ENCODE measurements at places on chromosomes 2 and 18. TPM values are rescaled to one million over a fixed set of nuclear protein-coding genes. Genes with fewer than 3 reads are reported as not detected.
A peak's percentile ranks its signal among the peaks of the same experiment; 100 is the strongest.

ACMSD gene
- not detected for total RNA-seq

PFN4 gene
- 2.1 TPM for total RNA-seq

AMER3 gene
- total RNA-seq, result not detected

NR4A2 gene
- total RNA-seq, result 0.40 TPM

G6PC2 gene
- total RNA-seq, result not detected

PID1 gene
- not detected for total RNA-seq

APLF gene
- 2.5 TPM for total RNA-seq

RAB1A gene
- total RNA-seq, result 40.1 TPM

CTNNA2 gene
- not detected for total RNA-seq

IL1R1 gene
- total RNA-seq, result not detected

LCT gene
- total RNA-seq, result 0.19 TPM

RAPGEF4 gene
- 0.97 TPM for total RNA-seq

XRCC5 gene
- total RNA-seq, result 102 TPM

DNA sequence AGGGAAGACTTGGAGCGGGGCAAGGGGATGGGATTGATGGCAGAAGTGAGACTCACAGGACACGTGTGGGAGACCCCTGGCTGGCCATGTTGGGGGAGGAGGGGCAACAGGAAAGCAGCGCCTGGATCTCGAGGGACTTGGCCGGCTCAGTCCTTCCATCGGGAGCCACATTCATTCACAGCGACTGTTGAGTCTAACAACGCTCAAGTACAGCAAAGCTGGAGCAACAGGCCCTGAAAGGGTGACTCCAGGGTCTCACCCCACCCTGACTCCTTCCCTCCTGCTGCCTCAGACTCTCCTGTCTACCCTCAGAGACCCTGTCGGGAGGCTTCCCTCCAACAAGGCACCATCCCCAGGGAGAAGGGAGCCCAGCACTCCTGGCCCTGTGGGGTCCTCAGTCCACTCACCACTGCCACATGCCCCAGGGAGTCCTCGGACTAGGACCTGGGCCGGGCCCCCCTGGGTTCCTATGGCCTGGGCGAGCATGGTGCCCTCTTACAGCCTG, 14.8 kb upstream of the ALPI start:
- DNase-seq, result no peak
- no peak overlapping the region for H3K27ac ChIP-seq
- no peak overlapping the region for H3K4me3 ChIP-seq

DNA sequence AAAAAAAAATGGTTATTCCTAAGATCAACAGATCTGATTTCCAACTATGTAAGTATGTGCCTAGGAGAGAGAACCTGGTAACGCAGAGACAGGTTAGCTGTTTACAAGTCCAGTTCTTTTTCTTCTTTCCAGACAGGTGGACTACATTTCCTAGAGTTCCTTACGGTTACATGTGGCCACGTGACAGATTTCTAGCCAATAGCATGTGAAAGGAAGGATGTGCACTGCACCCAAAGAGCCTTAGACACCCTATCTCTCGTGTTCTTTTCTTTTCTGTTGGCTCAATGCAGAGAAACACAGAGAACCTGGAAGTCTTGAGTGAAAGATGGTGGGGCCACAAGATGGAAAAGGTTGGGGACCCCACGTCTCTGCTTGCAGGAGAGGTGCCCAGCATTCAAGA, 375.9 kb downstream of the TNS1 start:
- H3K36me3 ChIP-seq, result no peaks in the 10 kb centered on the region
- no peak overlapping the region for H3K4me3 ChIP-seq
- no peaks in the 10 kb centered on the region for H3K4me1 ChIP-seq
- no peak overlapping the region for H3K27ac ChIP-seq
- no peaks in the 10 kb centered on the region for H3K27me3 ChIP-seq
- no peak for DNase-seq

DNA sequence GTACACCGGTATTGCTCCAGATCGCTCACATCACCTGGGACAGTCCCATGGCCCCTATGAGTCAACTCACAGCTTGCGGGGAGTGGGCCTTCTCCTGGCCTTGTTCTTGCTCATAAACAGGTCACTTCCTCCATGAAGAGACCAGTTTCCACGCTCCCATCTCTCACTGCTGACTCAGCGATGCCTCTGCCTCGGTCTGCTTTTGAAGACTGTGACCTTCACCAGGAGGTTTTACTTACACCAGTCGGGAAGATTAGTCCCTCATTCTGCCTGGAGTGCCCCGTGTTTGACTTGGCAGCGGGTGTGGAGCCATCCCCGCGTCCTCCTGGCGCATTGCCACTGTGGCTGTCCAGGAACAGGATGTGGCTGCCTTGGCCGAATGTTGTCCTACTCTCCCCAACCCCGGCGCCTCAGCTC, 159.8 kb downstream of the RHBDD1 start:
- no peaks in the 10 kb centered on the region for H3K36me3 ChIP-seq
- no peak overlapping the region for H3K4me3 ChIP-seq
- H3K27ac ChIP-seq, result no peak overlapping the region

DNA sequence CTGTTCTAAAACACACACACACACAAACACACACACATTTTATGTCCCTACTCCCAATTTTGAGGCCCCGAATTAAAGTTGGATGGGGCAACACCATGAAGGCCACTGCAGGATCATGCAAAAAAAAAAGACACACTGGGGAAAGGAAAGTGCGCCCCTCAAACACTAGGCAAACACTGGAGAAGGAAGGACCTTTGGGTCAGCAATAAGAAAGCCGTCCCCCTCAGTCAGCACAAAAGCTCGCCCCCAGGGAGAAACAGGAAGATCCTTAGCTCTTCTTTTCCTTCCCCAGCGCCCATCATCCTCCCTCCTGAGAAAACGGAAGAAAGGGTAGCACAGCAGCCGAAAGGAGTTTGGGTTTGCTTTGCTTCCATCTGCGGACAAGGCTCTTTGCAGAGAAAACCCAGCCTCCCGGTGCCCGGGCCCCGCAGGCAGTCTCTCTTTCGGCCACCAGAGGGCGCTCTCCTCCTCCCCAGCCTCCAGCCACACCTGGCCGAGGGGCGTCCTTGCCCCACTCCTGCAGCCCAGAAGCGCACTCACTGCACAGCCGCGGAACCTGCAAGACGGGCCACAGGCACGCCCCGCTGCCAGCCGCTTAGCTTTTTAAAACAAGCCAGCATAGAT, 248.5 kb downstream of the CDH20 start:
- H3K36me3 ChIP-seq, result no peaks in the 10 kb centered on the region
- H3K4me1 ChIP-seq, result no peaks in the 10 kb centered on the region
- H3K4me3 ChIP-seq, result no peak overlapping the region
- 0 out of 2 replicates have a peak, but pooled peaks cover 2% of the 10 kb centered on the region for H3K27me3 ChIP-seq

GRCh38 chr18:62558015-62558663, 35.3 kb downstream of the ZCCHC2 start:
- H3K27ac ChIP-seq, result peak overlapping the region; percentile 55
- peaks cover 61% of the 10 kb centered on the region for H3K36me3 ChIP-seq
- peaks cover 35% of the 10 kb centered on the region for H3K4me1 ChIP-seq
- H3K4me3 ChIP-seq, result no peak overlapping the region
- no peaks in the 10 kb centered on the region for H3K27me3 ChIP-seq

GRCh38 chr2:71714601-71715240, 261.4 kb downstream of the DYSF start:
- no peak overlapping the region for H3K27ac ChIP-seq
- no peak overlapping the region for H3K4me3 ChIP-seq
- H3K36me3 ChIP-seq, result no peaks in the 10 kb centered on the region
- H3K4me1 ChIP-seq, result no peaks in the 10 kb centered on the region
- no peak for DNase-seq
- H3K27me3 ChIP-seq, result no peaks in the 10 kb centered on the region

- H3K27ac ChIP-seq, result no peak overlapping the region
- H3K27me3 ChIP-seq, result no peaks in the 10 kb centered on the region
- H3K36me3 ChIP-seq, result no peaks in the 10 kb centered on the region
- no peak for DNase-seq
- no peaks in the 10 kb centered on the region for H3K4me1 ChIP-seq
- H3K4me3 ChIP-seq, result no peak overlapping the region
Observed at GRCh38 chr18:79479116-79479760, 83.5 kb downstream of the NFATC1 start.

DNA sequence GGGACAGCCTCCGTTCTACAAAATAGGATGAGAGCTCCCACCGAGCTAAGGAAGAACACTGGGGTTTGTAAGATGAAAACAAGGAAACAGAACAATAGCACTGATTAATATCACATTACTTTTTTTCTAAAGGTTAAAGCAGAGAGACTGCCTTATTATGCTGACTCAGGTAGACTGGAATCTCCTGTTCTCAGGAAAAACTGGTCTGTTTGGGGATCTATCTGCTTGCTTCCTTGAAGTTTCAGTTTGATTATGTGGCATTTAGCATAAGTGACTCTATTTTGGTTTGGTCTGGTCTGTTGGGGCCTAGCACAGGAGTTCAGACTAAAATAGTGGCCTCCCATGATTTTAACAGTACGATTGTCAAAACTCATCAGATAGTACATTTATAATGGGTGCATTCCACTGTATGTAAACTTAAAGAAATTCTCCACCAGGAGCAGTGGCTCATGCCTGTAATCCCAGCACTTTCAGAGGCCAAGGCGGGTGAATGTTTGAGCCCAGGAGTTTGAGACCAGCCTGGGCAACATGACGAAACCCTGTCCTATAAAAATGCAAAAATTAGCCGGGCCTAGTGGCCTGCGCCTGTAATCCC, 64.1 kb upstream of the NDUFV2 start:
- H3K27ac ChIP-seq, result no peak overlapping the region
- H3K27me3 ChIP-seq, result no peaks in the 10 kb centered on the region
- no peak overlapping the region for H3K4me3 ChIP-seq
- H3K4me1 ChIP-seq, result no peaks in the 10 kb centered on the region
- H3K36me3 ChIP-seq, result no peaks in the 10 kb centered on the region

- H3K27me3 ChIP-seq, result no peaks in the 10 kb centered on the region
- no peak for DNase-seq
- H3K4me3 ChIP-seq, result no peak overlapping the region
Observed at GRCh38 chr2:54122171-54122935, 6.9 kb downstream of the ACYP2 start.

GRCh38 chr2:24507549-24507948, 16.5 kb downstream of the NCOA1 start:
- H3K36me3 ChIP-seq, result no peaks in the 10 kb centered on the region
- H3K27me3 ChIP-seq, result no peaks in the 10 kb centered on the region
- no peak overlapping the region for H3K27ac ChIP-seq

DNA sequence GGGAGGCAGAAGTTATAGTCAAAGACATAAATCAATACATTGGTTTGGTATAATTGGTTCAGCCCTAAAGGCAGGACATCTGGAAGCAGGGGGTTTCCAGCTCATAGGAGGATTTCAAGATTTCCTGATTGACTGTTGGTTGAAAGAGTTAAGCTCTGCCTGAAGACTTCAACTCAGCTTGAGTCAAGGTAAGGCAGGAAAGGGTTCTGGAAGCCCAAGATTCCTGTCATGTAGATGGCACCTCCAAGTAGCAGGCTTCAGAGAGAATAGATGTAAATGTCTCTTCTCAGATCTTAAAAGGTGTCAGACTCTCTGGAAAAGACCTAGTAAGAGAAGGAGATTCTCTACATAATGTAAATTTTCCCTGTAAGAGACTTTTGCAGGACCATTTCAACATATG, 335.3 kb downstream of the RIT2 start:
- no peaks in the 10 kb centered on the region for H3K4me1 ChIP-seq
- H3K27ac ChIP-seq, result no peak overlapping the region
- no peak for DNase-seq
- no peaks in the 10 kb centered on the region for H3K36me3 ChIP-seq
- no peak overlapping the region for H3K4me3 ChIP-seq

DNA sequence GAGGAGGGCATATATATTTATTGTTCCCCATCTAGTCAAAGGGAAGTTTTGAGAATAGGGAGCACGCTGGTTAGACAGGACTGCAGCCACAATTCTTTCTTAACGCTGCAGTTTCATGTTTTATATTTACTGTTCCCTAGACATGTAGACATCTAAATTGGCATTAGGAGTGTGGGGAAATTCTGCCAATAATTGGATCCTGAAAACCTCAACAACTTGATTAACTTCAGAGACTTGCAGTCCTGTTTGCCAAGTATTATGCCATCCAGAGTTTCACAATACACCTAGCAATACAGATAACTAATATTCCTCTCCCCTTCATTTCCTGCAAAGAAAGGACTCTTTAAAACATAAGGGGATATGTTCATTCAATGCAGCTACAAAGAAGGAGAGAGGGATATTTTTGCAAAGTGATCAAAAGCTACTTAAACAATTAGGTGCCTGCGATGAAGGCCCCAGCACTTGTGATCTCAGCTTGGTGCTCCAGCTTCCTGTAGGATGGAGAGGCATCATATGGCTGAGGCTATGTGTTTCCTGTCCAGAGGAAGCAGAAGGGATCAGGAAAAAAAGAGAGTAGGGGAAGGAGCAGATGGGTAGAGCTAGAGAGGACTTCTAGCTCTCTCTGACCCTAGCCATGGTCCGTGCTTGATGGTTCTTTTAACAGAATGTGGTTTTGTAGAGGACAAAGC, 264.4 kb downstream of the MTX2 start:
- H3K36me3 ChIP-seq, result no peaks in the 10 kb centered on the region
- no peak overlapping the region for H3K27ac ChIP-seq
- no peaks in the 10 kb centered on the region for H3K27me3 ChIP-seq
- DNase-seq, result no peak

- no peak overlapping the region for H3K4me3 ChIP-seq
- no peaks in the 10 kb centered on the region for H3K4me1 ChIP-seq
- no peaks in the 10 kb centered on the region for H3K36me3 ChIP-seq
- no peaks in the 10 kb centered on the region for H3K27me3 ChIP-seq
- H3K27ac ChIP-seq, result no peak overlapping the region
Observed at GRCh38 chr18:79887181-79888000, 64.1 kb downstream of the SLC66A2 start.

DNA sequence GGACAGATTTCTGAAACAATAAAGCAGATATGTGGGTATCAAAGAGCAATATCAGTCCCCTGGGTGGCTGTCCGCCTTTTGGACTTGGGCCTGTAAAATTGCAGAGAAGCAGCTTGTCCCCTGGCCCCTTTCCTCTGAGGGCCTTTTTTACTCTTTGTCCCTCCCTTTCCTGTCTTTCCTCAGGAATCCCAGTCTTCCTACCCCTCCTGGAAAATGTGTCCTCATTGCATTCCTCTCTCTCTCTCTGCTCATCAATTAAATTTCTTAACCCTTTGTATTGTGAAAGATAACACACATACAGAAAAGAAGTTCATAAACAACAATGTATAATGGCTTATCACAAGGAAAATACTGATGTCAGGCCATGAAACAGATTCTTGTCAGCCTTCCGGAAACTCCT, 3.0 kb upstream of the GRB14 start:
- H3K27ac ChIP-seq, result no peak overlapping the region
- no peak for DNase-seq
- no peaks in the 10 kb centered on the region for H3K27me3 ChIP-seq
- no peaks in the 10 kb centered on the region for H3K36me3 ChIP-seq

GRCh38 chr2:4914551-4914950, 777.6 kb upstream of the SOX11 start:
- no peaks in the 10 kb centered on the region for H3K27me3 ChIP-seq
- H3K4me3 ChIP-seq, result no peak overlapping the region
- no peak for DNase-seq

- no peaks in the 10 kb centered on the region for H3K27me3 ChIP-seq
- no peak overlapping the region for H3K4me3 ChIP-seq
- H3K36me3 ChIP-seq, result no peaks in the 10 kb centered on the region
- H3K4me1 ChIP-seq, result no peaks in the 10 kb centered on the region
Observed at GRCh38 chr2:95307036-95307435, 9.9 kb downstream of the KCNIP3 start.

GRCh38 chr2:98818164-98818563, 87.2 kb upstream of the MGAT4A start:
- H3K4me1 ChIP-seq, result no peaks in the 10 kb centered on the region
- no peak for DNase-seq
- no peaks in the 10 kb centered on the region for H3K36me3 ChIP-seq
- H3K27me3 ChIP-seq, result 0 out of 2 replicates have a peak, but pooled peaks cover 2% of the 10 kb centered on the region
- H3K4me3 ChIP-seq, result no peak overlapping the region
- no peak overlapping the region for H3K27ac ChIP-seq
